ENCODE measurements at places on chromosomes 1 and 21.

- DNase-seq: no peak
These were observed 2.4 kb upstream of the IFNLR1 start for GRCh38 chr1:24189528-24189927.

DNA sequence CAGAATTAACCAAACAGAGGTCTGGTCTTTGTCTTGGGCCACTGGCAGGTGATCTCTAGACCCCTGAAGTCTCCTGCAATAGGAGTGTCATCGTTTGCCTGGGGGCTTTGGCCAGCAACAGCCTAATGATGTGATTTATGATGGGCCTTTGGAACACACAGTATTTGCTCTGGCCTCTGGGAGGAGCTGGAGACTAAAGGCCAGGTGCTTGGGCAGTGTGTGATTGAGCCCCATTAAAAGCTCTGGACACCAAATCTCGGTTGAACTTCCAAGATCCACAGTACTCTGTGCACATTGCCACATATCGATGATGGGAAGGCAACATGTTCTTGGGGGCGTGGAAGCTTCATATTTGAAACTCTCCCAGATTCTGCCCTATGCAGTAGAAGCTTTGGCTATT is 32.0 kb upstream of the TLR5 start:
- peak; percentile 9 for DNase-seq

- no peak for DNase-seq
These were observed 17.6 kb downstream of the GPR137B start for GRCh38 chr1:236159704-236160539.

DNA sequence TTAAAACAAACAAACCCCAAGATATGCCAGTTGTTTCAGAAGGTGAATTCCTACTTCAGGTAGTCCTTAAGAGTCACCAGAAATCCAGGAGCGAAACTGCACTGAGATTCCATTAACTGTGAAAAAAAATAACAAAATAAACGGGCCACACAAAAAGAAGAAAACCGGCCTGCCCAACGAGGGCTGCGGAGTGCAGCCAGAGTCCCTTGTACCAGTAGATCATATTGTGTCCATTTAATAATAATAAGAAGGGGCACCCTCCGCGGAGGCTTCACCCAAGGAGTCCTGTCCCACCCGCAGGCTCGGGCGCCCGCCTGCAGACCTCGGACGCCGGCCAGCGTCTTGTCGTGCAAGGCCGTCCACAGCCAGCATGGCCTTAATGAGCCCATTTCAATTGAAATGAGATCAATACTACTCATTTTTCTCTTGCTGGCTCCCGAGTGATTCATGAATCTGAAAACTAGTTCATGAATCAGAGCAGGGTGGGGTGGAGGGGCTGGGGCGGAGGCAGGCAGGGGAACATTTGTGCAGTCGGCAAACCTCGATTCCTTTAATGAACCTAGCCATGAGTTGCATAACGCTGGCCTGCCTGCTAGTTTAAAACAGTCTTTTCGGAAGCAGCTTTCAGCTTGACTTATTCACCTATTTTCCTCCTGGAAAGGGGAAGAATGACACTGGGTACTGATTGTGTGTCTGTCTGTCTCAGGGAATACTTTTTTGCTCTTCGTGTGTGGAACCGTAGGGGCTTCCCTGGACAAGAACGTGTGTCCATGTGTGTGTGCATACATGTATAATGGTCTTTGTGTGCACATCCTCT is 113.1 kb upstream of the IRF2BP2 start:
- DNase-seq: peak; percentile 91

DNA sequence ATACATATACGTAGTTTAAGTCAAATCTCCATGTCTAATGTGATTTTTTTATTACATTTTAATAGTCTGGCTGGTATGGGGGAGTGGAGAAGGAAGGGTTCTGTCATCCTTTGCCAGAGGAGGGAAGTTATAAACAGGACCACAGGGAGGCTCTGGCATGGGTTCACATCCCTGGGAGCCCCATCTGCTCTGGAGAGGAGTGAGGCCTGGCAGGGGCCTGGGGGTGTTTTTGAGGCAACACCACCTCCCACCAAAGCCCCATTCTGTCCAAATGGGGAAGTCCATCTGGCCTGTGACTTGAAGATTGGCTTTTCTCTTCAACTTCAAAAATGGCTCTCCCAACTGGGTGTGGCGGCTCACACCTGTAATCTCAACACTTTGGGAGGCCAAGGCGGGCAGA is 15.8 kb downstream of the DISP3 start:
- DNase-seq: no peak

DNA sequence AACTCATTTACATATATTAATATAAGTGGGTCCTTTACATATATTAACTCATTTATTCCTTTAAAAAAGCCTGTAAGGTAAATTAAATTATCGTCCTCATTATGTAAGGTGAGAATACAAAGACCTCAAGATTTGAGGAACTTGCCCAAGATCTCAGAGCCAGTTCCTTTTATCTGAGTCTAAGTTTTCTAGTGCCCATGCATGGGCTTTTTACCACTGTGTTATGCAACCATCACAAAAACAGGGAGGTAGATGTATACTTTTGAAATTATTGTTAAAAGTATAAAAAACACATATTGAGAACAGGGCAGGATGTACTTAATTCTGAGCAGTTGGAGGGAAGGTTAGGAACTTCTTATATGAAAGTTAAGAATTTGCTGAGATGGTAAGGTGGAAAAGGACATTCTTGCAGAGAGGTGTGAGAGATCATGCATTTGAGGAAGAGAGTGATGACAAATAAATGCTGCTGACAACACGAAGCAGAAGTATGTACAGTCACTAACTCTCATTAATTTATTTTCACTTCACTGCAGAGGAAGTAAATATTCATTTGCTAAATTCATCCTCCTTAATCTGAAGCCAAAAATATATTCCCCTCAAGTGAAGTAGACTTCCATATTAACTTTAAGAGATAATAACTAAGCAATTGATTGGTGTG is 28.9 kb upstream of the LYPLAL1 start:
- DNase-seq: no peak

GRCh38 chr1:40258445-40258769 is 371 bp downstream of the ZMPSTE24 start:
- DNase-seq: peak; percentile 27
